ENCODE measurements at places on chromosomes 4 and X.

DNA sequence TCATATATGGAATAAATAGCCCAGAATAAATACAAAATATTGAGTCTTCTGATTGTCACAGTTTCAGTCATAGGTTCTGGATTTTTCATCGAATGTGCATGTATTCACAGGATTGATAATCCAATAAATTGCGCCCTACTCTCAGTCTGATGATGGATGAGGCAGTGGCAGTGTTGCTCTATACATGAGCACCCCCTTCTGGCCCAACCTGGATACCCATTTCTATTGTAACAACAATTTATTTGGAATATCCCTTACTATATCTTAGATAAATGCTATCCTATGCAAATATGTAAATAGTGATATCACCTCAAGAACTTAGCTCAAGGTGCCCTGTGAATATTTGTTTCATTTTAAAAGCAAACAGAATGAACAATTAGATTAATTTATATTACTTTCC is 733.7 kb upstream of the PABPC4L start:
- ATAC-seq: no peak

GRCh38 chr4:114758066-114758465 is 159.5 kb downstream of the UGT8 start:
- no peak for ATAC-seq

DNA sequence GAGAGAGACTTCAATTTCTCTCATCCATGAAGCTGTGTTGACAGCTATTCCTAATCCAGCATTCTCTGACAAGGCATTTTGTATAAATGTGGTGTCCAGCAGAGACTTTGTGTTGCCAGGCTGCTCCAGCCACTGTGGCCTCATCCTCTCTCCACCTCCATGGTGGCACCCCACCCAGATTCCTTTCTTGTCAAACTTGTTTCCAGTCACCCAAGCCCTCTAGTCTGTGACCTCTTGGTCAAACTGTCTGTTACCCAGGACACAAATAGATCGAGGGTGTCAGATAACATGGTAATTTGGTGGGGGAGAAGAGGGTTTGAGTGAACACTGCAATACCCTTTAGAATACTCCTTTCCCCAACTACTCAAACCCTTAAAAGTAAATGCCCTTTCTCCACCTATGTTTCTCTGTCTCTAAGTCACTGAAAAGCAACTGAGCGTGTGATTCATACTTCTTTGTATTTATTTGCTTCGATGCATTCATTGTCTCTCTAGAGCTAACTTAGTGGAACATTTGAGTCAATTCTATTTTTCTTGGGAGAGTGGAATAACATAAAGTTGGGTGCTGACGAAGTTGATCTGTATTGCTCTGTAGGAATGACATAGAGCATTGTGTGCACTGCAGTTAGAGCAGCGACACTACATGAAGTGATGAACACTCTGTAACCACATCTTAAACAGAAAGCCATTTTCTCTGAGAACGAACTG is 13.7 kb downstream of the PITX2 start:
- ATAC-seq: no peak

DNA sequence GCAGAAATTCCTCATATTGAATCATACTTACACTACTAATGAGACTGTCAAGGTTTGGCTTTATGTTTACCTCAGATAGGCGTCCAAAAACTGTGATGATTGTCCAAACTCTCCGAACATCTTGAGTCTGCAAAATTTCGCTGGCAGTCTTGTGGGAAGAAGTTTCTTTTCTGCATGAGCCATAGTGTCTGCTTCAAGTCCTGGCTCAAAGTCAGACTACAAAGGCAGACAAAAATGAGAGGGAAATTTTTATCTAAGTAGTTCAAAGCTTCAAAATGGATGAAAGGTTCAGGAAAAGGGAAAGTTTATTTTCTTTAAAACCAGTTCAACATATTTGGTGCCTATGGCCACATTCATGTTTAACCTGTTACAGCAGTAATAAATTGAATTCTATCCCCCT is 40.7 kb downstream of the PALLD start:
- ATAC-seq: no peak

DNA sequence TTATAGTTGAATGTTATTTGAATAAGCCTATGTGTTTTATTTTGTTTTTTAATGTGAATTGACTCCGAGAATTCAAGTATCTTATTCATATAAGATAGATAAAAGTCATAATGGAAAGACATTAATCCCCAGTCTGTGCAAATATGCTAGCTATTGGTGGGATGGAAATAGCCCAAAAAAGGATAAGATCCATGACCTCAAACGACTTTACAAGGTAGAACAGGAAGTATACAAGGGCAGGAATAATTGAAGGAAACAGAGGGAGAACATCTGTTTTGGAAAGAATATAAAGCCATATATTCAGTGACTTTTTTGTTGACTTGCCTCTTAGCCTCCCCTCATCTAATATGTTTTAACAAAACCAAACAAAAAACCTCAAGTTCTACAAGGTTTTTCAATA is 9.0 kb downstream of the ABCE1 start:
- no peak for ATAC-seq

GRCh38 chr4:8168832-8169598 is 10.4 kb upstream of the ABLIM2 start:
- ATAC-seq: no peak

- ATAC-seq: no peak
Observed at GRCh38 chr4:81137446-81137845, 77.6 kb downstream of the PRKG2 start.

DNA sequence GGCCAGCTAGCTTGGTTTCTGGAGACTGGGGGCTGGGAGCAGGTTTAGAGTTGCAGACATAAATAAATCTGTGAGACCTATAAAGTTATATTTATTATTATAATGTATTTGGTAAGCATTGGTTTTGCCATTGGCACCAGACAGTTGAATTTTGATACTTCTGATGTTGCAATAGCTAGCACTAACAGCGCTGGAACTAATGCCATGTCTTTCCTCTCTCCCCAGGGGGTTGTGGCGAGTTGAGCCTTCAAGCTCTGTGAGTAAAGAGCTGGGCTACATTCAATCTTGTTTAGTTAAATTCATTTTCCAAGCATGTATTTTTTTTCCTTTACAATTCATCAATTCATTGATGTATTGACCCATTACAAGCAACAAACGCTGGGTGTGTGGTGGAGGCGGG is 358.7 kb upstream of the NR3C2 start:
- no peak for ATAC-seq

GRCh38 chr4:153788051-153788412 is 851 bp downstream of the SFRP2 start:
- no peak for ATAC-seq

DNA sequence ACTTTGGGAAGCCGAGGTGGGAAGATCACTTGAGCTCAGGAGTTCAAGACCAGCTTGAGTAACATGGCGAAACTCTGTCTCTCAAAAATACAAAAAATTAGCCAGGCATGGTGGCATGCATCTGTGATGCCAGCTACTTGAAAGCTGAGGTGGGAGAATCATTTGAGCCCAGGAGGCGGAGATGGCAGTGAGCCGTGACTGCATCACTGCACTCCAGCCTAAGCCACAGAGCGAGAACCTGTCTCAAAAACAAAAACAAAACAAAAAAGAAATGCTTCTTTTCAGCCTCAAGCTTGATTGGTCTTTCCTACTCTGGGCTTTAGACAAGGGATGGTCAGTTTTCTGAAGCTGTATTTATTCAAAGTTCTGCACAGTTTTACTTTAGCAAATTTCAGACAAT is 15.8 kb upstream of the DHRSX start:
- ATAC-seq: no peak

GRCh38 chr4:186624951-186625350 is 69.6 kb upstream of the MTNR1A start:
- ATAC-seq: no peak

DNA sequence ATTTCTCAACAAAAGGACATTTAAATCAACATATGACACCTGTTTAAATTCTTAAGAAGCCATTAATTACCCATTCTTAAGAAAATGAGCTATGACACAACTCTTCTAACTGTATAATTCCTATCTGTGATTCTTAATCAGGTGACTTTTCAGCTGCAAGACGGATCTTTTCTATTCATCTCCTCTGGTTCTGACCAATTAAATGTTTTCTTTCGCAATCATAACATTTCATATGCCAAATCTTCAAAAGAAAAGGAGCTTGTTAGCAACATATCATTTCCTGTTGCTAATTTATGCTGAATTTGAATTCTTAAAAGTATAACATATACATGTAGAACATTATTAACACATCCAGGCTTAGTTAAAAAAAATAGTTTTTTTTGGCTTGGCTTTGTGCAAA is 62.5 kb downstream of the SEL1L3 start:
- ATAC-seq: no peak

DNA sequence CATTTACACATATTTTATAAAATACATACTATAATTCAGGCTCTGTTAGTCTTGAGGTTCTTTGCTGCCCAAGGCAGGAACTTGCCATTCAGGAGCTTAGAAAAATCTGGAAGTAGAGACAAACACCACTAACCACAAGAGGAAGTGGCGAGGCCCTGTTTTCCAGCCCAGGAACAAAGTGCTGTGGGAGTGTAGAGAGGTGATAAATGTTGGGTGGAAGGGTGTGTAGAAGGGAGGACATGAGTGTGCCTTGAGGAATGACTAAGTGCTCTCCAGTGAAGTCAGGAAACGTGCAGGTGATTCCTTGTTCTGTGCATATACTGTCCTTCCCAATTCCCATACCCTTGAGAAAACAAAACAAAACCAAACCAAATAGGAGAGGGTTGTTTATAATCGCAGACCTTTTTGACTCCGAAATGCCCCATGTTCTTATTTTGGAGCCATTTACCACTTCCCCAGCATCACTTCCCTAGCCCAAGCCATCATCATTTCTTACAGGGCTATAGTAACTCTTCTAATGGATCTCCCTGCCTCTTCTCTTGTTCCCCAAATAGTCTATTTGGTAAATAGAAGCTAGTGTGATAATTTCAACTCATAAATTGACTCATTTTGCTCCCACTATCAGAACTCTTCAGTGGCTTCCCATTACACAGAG is 83.2 kb downstream of the GPAT3 start:
- no peak for ATAC-seq

DNA sequence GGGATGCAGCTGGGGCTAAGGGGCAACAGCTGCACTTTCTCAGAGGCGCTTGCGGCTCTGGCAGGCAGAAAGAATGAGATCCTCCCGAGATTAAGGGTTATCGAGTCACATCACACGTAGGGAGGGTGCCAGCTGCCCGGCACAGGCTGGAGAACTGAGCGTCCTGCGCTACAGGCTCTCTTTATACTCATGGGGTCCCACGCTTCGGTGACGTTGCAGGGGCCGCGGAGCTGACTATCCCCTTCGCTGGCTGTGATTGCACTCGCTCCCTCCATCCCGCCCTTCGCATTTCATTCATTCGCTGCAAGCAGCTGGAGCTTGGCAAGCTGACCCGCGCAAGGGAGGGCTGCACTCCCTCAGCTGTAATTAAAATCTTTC is at the start of gene TACR3:
Gene TACR3 (minus strand): TSS at position 156 of the 378 bp plus-strand sequence. CDS start 310 bp downstream, outside the sequence.
- no peak for ATAC-seq

Data from activated T-helper 17 cell treated with anti-CD3 and anti-CD28 coated beads, Interleukin-2, amount 50 U/mL, for 72 hours (primary cell).